ENCODE measurements at places on chromosomes 3 and 15.

DNA sequence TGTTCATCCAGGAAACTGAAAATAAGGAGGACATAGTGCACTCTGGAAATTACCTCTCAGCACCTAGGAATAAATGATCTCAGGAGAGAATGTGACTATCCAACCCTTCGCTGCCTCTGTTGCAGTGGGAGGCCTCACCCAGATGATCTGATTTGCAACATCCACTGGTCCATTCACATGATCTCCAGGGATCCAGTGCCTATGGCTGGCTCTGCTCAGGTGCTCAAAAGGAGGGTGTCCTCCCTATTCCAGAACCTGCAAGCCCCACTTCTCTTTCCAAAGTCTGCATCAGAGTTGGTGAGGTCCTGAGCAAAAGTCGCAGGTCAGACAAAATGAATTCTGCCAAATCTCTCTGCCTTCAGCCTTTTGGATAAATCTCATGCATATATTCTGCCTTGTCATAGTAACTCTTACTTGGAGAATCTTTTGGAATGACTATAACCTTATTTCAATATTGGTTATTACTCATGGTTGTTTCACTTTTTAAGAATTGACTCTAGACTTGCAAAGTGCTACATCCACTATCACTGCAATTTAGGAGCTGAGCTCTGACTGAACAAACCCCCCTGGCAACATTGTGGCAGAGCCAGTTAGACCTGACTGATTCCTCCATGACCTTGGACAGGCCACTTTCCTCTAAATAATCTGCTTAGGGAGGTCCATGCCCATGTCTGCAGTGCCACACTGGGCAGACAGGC lies 295.1 kb downstream of the EPHB1 start:
- no peak for DNase-seq

DNA sequence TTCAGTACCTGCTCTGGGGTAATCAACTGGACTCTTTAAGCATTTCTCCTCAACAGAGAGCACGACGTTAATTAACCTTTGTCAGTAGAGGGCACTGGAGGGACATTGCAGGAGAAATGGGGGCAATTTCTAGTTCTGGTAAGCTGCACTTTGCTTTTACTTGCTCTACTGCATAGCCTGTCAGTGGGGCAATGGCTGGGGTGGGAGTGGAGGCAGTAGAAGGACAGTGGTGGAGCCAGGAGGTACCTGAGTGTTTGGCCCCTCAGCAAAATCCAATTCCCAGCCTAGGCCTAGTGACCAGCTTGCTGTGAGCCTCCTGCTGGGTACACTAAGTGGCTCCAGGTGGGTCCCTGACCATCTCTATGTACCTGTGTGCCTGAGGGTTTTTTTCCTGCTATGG lies 18.3 kb upstream of the MED12L start:
- no peak for DNase-seq

DNA sequence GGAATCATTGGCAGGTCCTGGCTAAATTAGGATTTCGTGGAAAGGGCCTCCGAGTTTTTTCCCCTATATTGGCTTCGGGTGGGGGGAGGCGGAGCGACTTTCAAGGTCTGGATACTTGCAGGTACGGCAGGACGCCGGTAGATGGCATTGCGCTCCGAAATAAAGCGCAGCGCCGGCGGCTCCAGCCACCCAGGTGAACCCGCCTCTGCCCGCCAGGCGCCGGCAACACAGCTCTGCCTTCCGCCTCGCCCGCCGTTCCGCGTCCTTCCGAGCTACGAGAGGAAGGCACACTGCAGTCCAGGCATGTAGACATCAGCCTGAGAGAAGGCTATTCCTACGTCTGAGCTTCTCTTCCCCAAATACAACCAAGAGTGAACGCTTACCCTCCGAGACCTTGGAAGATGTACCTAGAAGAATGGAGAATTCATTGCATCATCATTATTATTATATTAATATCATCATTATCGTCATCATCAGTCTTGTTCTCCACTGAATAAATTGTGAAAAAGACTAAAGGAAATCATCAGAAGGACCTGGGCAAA lies 514.1 kb downstream of the MECOM start:
- peak; percentile 83 for DNase-seq

DNA sequence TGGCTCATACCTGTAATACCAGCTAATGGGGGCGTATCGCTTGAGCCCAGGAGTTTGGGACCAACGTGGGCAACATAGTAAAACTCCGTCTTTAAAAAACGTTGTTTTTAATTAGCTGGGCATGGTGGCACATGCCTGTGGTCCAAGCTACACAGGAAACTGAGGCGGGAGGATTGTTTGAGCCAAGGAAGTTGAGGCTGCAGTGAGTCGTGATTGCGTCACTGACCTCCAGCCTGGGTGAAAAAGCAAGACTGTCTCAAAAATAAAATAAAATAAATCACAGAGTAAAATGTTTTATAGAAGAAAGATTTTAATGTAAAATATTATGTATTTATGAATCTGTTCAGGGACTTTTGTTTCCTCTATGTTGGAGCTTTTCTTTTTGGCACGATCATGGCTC lies 15.3 kb upstream of the STRIT1 start:
- no peak for DNase-seq

GRCh38 chr3:88573472-88573871 lies 423.7 kb downstream of the C3orf38 start:
- DNase-seq = no peak

GRCh38 chr15:85832394-85832793 lies 37.7 kb upstream of the KLHL25 start:
- DNase-seq = no peak

DNA sequence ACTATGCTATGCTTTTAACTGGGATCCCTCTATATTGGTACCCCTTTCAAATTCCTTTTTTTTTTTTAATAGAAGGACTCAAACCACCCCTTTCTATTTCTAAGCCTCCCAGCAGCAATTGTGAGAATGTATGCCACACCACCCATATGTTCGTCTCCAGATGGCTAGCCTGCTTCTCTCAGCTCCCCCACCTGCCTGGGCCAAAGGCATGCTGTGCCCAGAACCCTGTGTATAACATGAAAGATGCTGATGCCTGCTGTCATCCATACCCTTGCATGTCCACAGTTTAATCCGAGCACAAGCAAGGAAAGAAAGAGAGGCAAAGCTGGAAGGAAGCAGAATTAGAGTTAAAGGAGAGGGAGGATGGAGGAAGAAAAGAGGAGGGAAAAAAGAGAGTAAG lies 159.5 kb upstream of the CNTN6 start:
- no peak for DNase-seq

GRCh38 chr3:16364323-16364722 lies 99.3 kb downstream of the OXNAD1 start:
- no peak for DNase-seq

DNA sequence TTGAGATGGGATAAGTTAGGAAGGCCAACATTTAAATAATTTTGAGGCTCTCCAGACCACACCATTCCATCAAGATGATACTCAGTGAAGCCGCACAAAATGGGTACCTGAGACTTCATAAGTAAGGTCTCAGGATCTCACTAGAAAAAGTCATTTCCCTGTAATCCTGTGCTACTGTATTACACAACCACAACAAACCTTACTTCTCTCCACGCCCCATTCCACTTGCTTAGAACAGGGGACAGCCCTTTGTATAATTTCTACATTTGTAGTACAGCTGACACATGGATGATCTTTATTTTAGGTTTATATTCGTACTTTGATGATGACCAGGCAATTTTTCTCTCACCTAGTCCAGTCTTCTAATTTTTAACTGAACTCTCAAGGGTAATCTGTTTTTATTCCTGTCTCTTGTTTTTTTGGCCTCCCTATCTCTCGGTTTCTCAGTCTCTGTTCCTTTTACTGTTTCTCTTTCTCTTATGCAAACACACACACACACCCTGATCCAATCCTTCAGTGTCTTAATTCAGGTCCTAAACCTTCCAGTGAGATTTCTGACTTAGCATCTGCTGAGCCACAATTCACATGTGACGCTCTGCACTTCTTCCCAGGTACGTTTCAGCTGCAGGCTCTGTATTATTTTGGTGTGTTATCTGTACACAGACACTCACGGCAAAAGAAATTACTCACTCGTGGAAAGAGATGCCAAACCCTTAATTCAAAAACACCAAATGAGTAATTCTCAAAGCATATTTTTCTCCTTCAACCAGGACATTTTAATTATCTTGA lies 223.2 kb upstream of the THBS1 start:
- DNase-seq = no peak

DNA sequence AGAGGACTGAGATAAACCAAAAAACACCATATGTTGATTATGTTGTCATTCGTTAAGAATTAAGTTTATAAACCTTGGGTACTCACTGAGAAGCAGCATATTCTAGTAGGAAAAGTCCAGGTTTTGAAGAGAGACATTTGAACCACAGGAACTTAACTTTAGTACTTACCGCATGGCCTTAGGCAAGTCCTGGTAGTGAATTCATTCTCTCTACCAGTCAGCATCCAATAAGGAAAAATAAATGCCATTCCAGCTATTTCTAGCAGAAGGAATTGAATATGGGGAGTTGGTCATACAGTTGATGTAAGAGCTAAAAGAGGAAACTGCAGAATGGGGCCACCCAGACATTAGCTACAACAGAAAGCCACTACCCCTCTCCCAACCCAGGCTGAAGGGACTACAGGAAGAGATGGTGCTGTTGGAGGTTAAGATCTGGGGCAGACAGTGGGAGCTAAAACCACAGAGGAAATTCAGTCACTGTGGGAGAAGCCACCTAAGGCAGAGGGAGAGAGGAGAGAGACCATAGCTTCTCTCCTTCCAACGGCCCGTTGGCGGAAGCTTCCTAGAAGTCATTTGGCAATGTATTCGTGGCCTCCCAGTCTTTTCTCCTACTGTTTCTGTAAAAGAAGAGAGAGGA lies 133.8 kb upstream of the RARB start:
- DNase-seq = no peak

DNA sequence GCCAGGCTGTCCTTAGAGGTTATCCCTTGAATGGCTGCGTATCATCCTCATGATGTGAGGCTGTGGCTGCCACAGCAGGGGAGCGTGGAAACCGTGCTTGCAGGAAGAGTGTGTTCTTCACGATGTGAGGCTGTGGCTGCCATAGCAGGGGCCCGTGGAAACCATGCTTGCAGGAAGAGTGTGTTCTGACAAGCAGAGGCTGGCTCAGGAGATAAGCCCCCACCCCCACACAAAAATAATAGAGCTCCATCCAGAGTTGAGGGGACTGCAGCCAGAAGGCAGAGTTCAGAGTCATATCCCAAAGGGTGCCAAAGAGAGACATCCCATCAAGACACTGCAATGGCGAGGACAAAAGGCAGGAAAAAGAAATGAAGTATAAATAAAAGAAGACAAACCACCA lies 22.6 kb upstream of the BDH1 start:
- DNase-seq = no peak

GRCh38 chr3:127439621-127440020 lies 150.9 kb downstream of the TPRA1 start:
- no peak for DNase-seq

- no peak for DNase-seq
These were observed 774.7 kb downstream of the MECOM start for GRCh38 chr3:168888781-168889180.

- no peak for DNase-seq
These were observed 477.7 kb downstream of the ZBBX start for GRCh38 chr3:166902374-166902773.

GRCh38 chr3:193729088-193729465 lies 136.1 kb downstream of the OPA1 start:
- DNase-seq = no peak

- DNase-seq = no peak
These were observed 489 bp upstream of the GALNT15 start for GRCh38 chr3:16174026-16174355.

DNA sequence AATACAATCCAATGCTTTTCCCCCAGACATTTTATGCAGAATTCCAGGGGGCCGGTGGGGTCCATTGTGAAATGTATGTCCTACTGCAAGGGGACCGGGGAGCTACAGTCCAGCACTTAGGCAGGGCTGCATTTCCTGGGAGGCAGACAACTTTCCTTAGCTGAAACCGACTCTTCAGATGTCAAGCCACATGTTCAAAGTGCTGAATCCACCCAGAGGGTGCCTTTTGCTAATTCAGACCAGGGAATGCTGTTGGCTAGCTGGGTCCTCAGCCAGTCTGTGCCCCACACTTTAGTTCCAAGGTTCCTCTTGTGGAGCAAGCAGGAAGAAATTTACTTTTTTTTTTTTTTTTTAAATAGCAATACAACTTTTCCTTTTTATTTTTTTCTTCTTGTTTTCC lies 219.5 kb upstream of the LRTM1 start:
- DNase-seq = no peak

- DNase-seq = no peak
These were observed 39.4 kb upstream of the SMAD3 start for GRCh38 chr15:67025719-67026609.

DNA sequence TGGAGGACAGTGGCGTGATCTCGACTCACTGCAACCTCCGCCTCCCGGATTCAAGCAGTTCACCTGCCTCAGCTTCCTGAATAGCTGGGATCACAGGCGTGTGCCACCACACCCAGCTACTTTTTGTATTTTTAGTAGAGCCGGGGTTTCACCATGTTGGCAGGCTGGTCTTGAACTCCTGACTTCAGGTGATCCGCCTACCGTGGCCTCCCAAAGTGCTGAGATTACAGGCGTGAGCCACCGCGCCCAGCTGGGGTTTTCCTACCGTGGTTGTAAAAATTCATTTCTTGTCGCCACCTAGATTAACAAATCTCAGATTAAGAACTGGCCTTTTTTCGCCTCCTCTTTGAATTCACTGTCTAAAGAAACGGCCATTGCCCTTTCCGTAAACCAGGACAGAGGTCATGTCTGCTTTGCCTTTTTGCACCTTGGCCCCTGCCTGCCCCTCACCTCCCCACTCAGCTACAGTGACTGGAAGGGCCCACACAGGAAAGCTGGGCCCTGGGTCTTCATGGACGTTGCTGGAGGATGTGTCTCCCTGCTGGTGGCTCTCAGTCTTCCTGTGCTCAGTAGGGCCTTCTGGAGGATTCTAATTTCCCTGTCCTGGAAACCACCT lies 17.2 kb downstream of the ZNF710 start:
- DNase-seq = no peak

GRCh38 chr3:158571969-158572765 lies 1.2 kb downstream of the MLF1 start:
- DNase-seq = no peak

- DNase-seq = no peak
These were observed 76.3 kb downstream of the SMAD6 start for GRCh38 chr15:66778314-66778665.

DNA sequence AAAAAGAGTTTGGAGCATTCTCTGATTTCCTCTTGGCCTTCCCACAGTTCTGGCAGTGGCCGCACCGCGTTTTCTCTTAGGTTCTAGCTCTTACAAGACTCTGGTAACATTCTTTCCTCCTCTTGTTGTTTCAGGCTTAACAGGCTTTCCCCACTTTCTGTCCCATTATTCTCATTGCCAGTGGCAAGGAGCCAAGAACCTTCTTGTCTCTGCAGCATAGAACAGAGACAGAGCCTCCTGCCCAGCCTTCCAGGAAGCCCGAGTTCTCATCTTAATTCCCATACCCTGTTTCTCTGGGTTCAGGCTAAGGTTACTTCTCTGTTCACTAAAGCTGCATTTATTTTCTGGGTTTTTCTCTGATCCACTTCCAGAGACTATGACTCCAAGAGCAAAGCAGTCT lies 61.1 kb downstream of the DUT start:
- no peak for DNase-seq

- no peak for DNase-seq
These were observed 3.7 kb downstream of the TRANK1 start for GRCh38 chr3:36941162-36941561.
